ENCODE measurements at places on chromosomes 5 and 9.

DNA sequence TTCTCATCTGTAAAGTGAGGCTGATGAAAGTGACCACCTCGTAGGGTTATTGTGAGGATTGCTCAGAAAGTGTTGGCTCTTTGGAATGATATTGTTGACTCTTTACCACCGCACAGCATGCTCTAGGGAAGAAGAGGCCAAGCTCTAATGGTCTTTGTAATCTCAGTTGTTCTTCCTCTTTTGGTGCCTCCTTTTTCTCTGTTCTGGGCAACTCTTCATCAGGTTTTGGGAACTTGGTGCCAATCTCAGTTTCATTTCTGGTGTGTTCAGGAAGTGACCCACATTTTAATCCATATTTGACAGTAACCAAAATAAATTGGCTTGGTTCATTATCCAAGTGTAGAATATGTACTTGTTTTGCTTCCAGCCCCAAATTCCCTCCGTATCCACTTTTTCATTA lies 25.1 kb downstream of the ARHGAP26 start:
- DNase-seq: no peak

GRCh38 chr5:127892467-127893207 lies 189.4 kb downstream of the CCDC192 start:
- DNase-seq: peak; percentile 64

DNA sequence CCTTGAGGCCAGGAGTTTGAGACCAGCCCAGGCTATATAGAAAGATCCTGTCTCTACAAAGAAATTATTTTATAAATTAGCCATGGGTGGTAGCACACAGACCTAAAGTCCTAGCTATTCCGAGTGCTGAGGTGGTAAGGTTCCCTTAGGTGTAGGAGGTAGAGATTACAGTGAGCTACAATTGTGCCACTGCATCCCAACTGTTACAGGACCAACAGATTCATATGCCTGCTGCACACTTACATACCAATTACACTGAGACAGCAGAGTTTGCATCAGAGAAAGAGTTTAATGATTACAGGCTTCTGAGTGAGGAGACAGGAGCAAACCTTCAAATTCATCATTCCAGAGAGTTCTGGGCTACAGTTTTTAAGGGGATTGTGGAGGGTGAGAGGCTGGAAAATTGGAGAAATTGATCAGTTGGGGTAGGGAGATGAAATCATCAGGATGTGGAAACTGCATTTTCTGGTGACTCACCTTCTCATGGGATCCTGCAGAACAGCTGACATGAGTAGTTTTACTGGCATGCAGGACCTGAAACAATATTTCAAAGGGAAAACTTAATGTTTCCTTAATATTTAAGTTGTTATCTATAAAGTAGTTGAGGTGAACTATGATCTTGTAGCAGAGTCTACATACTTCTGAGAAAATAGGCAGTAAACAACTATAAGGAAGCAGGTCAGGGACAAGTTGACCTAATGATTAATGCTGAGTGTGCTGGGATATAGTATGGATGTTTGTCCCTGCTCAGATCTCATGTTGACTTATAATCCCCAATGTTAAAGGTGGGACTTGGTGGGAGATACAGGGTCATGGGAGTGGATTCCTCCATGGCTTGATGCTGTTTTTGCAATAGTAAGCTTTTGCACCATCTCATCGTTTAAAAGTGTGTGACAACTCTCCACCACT lies 54.7 kb downstream of the ANXA2R start:
- no peak for DNase-seq

DNA sequence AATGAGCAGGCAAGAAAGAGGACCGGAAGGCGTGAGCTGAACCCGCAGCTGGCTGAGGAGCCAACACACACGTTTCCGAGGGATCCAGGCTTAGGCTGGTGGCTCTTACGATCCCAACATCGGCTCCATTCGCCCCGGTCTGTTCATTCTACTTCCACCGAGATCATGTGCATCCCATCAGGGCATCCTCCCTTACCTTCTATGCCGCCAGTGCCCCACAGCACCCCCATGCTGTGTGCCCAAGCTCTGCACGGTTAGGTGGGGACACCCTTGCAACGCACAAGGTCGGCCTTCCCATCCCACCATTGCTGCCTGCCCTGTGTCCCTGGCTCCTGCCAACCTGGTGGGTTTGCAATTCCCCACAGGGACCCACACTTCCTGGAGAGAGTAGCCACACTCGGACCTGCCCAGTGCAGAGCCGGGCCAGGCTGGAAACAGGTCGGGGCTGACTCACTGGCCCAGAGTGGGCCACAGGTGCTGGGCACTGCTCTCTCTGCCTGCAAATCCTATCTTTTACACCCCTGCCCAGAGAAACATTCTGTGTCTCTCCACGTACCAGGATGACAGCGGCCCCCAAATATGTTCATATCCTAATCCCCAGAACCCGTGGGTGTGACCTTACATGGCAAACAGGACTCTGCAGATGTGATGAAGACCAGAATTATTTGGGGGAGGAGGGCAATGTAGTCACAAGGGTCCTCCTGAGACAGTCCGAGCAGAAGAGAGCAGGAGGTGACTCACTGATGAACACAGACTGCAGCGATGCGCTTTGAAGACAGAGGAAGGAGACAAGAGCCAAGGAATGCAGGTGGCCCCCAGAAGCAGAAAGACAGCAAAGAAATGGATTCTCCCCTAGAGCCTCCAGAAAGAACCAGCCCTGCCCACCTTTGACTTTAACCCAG lies 182.2 kb downstream of the AUH start:
- DNase-seq: no peak

DNA sequence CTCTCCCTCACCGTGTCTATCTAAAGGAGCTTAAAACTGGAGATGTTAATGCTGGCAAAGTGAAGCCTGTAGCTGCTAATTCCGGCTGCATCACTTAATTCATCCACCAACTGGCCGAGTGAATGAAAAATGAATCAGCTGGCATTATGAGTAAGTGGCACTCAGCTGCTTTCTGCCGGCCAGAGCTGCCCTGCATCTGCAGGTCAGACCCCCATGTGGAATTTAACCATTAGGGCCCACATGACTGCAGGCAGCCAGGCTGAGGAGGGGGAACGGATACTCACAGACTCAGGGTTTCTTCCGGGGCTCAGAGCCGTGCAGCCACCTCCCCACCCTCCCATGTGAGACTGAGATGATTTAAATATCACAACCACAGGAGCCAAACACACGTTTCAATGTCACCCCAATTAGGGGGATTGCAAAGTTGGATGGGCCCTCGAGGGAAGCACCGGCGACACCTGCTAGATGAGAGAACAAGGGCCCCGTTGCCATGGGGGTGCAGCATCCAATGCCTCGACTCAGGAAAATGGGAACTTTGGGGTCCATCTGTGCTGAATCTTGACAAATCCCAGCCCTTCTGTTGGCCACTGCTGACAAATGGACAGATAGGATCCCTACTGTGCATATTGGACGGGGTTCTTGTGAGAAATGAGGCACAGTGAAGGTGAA lies 115.6 kb upstream of the ALDH1B1 start:
- DNase-seq: peak; percentile 43

DNA sequence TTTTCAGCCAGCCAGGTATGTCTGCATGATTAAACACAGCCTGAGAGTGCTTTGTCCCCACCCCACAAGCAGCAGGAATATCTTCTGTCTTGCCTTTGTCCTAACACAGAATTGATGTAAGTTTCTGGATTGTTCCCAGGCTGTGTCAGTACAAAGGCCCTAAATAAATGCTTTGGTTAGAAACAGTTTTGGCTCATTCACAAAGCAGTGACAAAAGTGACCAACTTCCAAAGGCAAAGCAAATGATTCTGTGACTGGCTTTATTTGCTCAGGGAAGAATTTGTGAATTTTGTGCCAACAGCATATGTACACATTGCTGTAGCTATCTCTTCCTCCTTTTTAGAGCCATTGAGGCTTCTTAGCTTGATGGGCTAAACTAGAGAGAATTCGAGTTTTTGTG lies 133.7 kb downstream of the PLPPR1 start:
- no peak for DNase-seq

GRCh38 chr5:962386-962785 lies 46.2 kb upstream of the NKD2 start:
- no peak for DNase-seq

GRCh38 chr5:138754699-138755057 lies 1.5 kb downstream of the CTNNA1 start:
- DNase-seq: no peak

- DNase-seq: peak; percentile 75
Measured at GRCh38 chr5:83608122-83608521, 112.5 kb downstream of the HAPLN1 start.

DNA sequence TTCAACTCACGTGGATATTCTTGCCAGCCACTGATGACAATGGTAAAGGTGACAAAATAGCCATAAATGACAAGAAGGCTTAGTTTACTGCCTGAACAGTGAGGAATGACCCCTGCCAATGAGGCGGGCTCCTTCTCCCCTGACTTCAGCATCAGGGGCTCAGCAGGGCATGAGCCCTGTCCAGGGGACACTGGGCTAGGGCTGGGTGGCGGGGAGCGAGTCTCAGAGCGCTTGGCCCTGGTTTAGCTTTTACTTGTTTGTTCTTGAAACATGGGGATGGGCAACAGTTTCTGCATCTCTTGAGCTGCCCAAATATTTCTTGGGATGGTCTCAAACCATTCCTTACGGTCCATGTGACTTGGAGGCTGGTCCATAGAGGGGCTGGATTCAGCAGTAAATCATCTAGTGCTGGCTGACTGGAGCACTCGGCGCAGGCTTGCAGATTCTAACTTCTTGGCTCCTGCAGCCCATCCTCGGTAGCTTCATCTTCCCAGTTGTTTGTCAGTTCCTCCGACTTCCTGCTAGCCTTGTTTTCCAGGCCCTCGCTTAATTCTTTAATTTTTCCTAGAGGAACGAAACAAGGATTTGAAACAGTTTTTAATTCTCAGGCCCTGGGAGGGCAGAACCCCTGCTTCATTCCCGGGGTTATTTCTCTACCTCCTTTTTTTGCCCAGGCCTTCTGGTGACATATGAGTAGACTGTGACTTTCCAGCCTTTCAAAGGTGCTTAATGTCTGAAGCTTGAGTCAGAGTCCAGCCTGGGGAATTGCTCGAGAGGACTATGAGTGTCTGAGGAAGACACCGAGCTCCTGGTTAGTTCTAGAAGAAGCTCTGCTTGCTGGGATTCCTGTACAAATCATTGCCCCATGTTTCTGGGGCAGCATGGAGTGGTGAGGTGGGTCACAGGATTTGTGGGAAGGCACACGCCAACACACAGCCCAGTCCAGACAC lies 4.5 kb upstream of the HMCN2 start:
- no peak for DNase-seq

- no peak for DNase-seq
Measured at GRCh38 chr5:43891112-43891511, 288.1 kb downstream of the NNT start.

GRCh38 chr5:58410441-58410840 lies 49.4 kb downstream of the PLK2 start:
- peak; percentile 67 for DNase-seq

DNA sequence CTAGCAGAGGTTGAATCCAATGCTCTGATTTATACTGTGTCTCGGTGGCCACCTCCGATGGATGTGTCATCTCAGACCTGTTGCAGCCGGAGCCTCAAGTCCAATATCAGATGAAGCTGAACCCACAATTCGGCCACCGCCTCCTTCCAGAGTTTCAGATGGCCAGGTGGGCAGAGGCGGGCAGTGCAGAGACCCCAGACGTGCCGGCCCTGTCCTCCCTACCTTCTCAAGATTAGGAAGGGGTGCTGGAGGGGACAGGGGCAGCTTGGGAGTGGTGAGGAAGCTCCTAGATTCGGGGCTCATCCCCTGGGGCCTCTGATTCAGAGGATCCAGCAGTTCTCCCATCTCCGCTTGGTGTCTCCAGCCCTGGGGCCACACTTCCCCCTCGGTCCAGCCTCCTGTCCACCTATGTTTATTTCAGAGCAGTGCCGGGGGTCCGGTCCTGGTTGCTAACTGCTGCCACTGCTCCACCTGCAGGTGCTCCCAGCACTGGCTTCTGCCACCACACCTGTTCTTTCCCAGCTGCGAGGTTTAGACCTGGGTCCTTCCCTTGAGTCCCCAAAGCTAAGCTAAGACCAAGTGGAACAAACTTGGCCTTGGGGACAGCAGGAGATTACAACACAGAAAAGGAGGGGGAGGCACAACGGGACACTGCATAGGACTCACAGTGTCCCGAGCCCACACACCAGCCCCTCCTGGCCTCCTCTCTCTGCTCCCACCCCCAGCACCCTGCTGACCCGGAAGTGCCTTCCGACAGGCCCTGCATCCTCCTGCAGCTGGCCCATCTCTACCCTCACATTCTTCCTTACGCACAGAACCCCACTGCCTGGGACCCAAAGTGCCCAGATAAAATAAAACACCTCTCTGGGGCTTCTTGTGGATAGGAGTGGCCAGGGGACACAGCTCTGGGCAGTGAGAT lies 81.6 kb downstream of the NTNG2 start:
- DNase-seq: no peak

GRCh38 chr5:83899326-83899970 lies 178.8 kb upstream of the HAPLN1 start:
- no peak for DNase-seq

- DNase-seq: no peak
Measured at GRCh38 chr5:54722846-54723433, 205.4 kb downstream of the SNX18 start.

DNA sequence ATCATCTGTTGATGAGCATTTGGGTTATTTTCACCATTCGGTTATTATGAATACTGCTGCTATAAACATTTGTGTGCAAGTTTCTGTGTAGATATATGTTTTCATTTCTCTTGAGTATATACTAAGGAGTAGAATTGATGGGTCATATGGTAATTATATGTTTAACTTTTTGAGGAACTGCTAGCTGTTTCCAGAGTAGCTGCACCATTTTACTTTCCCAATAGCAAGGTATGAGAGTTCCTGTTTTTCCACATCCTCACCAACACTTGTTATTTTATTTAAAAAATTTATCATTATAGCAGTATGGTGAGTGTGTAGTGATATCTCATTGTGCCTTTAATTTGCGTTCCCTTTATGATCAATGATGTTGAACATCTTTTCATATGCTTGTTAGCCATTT lies 29.2 kb downstream of the CD14 start:
- no peak for DNase-seq
